Right lung (tissue), 10 donors: ENCODE measurements at places on chromosomes 16 and 17. TPM values are rescaled to one million over a fixed set of nuclear protein-coding genes. Genes with fewer than 3 reads are reported as not detected.
A peak's percentile ranks its signal among the peaks of the same experiment; 100 is the strongest.

- no peak for DNase-seq
These were observed 5.0 kb downstream of the JUP start for GRCh38 chr17:41781404-41782110.

GRCh38 chr17:76419576-76420260 lies 33.2 kb downstream of the UBE2O start:
- no peak for DNase-seq

The NPIPB8 gene
- 0.79 TPM for polyA plus RNA-seq

GRCh38 chr16:27410761-27411160 lies 8.8 kb downstream of the IL21R start:
- DNase-seq, result no peak

DNA sequence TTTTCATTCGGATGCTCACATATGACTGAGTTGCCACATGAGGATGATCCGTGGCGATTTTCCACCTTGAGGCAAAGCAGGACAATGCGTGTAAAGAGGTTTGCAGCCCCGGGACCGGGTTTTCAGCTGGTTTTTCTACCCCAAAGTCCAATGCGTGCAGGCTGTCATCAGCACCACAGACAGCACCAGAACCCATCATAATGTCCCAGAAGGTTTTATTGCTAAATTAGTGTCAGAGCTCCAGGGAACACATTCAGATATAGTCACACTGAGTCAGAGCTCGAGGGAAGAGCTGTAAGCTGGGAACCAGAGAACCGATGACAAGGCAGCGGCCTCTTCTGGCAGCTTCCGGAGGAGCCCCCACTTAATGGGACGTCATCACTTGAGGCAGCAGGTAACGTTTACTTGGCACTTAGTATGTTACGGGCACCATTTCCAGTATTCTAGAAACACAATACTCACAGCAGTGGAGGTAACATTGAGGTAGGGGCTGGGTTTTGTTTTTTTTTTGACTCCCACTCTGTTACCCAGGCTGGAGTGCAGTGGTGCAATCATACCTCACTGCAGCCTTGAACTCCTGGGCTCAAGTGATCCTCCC lies 8.9 kb upstream of the NAGPA start:
- no peak for DNase-seq

DNA sequence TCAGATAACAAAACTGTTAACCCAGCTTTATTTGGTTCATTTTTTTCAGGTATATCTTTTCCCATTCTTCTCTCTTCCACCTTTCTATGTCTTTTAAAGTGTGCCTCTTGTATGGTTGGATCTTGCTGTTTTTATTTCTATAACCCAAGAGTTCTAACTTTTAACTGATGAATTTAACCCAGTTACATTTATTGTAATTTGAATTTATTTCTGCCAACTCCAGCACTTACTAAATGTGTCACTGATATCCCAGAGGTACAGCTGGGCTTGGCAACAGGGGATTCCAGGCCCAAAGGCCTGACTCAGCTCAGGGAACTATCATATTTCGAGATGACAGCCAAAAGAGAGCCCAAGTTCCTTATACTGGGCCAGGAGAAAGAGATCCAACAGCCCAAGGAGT lies 200.1 kb downstream of the GSG1L start:
- DNase-seq, result no peak

- peak; percentile 83 for DNase-seq
These were observed 7.0 kb downstream of the MPP2 start for GRCh38 chr17:43900183-43900857.

The SLC5A11 gene
- not detected for polyA plus RNA-seq

- DNase-seq, result no peak
These were observed 1.2 kb upstream of the C17orf99 start for GRCh38 chr17:78144736-78145641.

- no peak for DNase-seq
These were observed 18.3 kb downstream of the CDIPT start for GRCh38 chr16:29844575-29845331.

The CA7 gene
- polyA plus RNA-seq, result not detected

The SDR42E1 gene
- polyA plus RNA-seq, result 8.1 TPM

The COQ9 gene
- polyA plus RNA-seq, result 58.3 TPM

GRCh38 chr17:29021226-29021625 lies 15.4 kb upstream of the SEZ6 start:
- no peak for DNase-seq

The IGFALS gene
- polyA plus RNA-seq, result 1.1 TPM

- DNase-seq, result no peak
These were observed 1.9 kb downstream of the IGSF6 start for GRCh38 chr16:21650521-21650920.

GRCh38 chr17:17237026-17237799 lies at the start of gene FLCN:
Gene FLCN, minus strand, starts transcription at chr17:17237168. Its CDS starts 9,031 bp downstream, at chr17:17228137.
- DNase-seq, result peak; percentile 92

DNA sequence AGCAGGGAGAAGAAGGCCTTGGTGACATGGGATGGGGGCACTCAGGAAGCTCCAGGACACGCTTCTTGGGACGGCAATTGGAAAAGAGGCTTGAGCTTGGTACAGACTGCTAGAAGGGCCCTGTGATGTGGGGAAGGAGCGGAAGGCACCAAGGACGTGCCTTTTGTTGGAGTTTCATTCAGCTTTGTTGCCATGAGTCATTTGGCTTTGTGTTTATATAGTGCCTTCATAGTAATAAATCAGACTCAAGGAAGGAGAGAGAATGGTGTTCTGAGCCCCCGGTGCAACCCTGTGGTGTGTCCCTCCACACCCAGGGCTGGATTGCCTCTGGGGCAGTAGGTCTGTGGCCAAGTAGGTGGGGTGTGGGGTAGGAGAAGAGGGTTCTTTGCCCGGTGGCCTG lies 7.4 kb upstream of the TBX4 start:
- no peak for DNase-seq

DNA sequence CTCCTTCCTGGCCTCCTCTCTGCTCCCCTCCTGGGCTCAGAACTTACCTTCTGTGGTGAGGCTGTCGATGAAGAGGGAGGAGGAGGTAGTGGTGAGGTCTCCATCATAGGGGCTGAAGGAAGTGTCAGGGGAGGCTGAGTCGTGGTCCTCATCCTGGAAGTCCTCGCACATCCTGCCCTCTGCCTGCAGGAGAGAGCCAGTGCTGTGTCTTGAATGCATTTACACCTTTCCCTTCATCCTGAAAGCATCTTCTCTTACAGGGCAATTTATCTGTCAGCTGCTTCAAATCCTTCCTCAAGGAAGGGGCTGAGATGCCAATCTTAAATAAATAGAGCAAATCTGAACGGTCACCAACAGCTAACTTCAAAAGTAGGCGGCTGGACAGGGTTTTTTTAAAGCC lies 73.6 kb downstream of the PLXDC1 start:
- no peak for DNase-seq
